ENCODE measurements at places on chromosomes 3 and 15.

DNA sequence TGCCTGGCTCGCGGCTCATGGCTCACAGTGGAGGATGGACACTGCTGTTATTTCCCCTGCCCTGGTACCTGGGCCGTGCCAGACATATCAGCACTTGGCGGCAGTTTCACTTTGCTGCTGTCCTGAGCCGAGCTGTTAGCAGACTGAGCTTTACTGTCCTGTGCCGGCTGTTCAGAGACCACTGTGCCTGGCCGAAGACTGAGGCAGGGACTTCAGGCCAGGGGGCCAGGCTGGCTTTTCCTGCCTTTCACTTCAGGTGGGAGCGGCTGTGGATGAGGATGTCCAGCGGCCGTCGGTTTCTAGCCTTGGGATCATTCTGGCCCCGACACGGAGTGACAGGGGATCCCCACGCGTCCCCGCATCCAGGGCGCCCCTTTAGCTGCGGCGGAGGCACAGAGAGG lies 1.1 kb downstream of the ATP10A start:
- peak; percentile 31 for DNase-seq

DNA sequence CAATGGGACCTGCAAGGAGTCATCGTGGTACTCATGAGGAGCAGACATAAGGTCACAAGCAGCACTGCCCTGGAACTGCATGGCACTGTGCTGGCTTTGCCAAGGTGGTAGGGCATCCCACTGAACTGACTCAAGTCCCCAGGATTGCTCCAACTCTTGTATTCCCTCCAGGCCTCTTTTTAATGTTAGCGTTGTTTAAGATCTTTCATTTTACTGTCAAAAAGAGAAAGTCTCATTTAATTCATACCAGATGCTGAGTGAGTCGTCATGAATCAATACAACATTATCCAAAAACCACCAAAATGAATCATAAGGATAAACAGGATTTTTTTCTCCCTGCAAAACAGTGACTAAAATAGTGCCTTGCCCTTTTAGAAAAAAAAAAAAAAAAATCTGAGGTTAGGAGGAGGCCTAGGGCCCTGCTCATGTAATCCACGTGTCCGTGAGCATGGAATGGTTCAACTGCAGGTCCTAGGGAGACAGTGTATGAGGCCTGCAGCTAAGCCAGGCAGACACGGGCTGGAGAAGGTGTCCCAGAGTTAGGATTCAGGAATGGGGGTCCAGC lies 36.7 kb upstream of the BLM start:
- no peak for DNase-seq

DNA sequence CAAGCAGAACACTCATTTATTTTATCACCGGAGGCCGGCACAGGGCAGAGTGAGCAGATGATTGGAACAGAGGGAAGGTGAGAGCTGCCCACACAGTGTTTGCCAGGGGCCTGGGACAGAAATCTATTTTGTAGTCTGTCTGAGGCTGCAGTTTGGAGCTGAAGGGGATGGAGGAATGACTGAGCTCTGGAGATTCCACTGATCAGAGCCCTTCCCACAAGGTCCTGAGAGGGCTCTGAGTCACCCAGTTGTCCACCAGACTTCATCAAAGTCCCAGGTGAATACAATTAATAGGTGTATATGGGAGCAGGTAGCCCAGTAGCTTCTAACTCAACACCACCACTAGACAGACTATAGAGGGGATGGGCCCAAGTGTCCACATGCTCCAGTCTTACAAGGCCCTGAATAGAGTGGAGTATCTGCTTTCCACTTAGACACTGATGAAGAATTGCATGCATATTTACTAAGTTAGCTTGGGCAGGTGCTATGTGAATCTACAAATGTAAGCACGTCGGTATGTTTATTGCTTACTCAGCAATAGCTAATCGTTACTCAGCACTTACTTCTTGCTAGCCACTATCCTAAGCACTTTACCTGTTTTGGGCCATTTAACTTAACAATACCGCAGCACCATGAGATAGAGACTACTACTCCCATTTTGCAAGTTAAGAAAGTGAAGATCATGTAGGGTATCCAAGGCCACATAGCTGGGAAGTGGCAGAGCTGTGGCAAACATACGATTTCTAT lies 2.7 kb upstream of the STARD5 start:
- no peak for DNase-seq

- DNase-seq = no peak
These were observed 161.4 kb upstream of the RARB start for GRCh38 chr3:25266677-25267076.

- no peak for DNase-seq
These were observed 482.6 kb downstream of the PLOD2 start for GRCh38 chr3:145678401-145678800.

- DNase-seq = no peak
These were observed 37.5 kb downstream of the SH3BP5 start for GRCh38 chr3:15294929-15295328.

DNA sequence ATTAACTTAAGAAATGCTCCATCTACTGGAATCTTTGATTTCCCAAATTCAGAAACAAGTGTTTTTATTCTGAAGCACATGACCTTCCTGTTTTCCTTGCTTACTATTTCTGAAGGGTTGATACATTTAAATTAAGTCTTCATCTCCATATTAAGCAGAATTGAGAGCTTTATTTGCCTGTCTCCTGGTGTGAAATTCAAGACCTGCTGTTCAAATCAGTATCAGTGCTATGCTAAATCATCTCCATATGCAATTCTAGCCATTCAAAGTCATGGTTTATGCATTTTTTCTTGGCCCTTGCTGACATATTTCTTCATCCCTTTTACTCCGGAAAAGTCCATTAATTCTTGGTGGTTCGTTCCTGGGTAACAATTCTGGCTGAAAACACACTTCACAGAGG lies 195.4 kb downstream of the ATP8B4 start:
- DNase-seq = no peak
